ENCODE measurements at places on chromosomes 3 and 15.

- DNase-seq, result no peak
These were observed 9.4 kb downstream of the TERC start for GRCh38 chr3:169755488-169755887.

DNA sequence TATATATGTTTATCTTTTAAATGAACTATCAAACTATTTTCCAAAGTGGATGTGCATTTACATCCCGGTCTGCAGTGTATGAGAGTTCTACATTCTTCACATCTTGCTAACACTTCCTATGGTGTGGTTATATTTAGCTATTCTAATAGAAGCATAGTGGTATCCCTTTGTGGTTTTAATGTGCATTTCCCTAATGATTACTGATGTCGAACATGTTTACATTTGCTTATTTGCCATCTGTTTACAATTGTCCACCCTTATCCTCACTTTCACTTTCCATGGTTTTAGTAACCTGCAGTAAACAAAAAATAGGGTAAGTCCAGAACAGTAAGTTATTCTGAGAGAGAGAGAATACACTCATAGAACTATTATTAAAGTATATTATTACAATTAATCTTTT, 360.5 kb upstream of the NAALADL2 start:
- no peak for DNase-seq

- DNase-seq, result no peak
These were observed 2.5 kb downstream of the SEMA3B start for GRCh38 chr3:50271314-50271936.

- DNase-seq, result no peak
These were observed 1090.2 kb downstream of the FHIT start for GRCh38 chr3:60160822-60161748.

DNA sequence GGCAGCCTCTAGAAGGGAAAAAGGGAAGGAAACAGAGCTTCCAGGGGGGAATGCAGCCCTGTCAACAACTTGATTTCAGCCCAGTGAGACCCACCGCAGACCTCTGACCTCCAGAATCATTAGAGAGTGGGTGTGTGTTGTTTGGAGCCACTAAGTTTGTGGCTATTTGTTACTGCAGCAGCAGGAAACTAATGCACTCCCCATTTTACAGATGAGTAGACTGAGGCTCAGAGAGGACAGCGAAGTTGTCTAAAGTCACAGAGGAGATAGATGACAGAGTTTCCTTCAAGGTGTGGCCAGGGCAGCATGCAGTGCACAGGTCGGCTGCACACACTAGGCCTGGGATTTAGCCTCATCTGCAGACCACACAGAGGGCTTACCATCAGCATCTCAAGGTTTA, 81.8 kb upstream of the ALDH1L1 start:
- DNase-seq, result no peak

GRCh38 chr15:80060356-80061006, 1.0 kb downstream of the ZFAND6 start:
- DNase-seq, result no peak

GRCh38 chr3:183266454-183266853, 13.4 kb downstream of the B3GNT5 start:
- no peak for DNase-seq

DNA sequence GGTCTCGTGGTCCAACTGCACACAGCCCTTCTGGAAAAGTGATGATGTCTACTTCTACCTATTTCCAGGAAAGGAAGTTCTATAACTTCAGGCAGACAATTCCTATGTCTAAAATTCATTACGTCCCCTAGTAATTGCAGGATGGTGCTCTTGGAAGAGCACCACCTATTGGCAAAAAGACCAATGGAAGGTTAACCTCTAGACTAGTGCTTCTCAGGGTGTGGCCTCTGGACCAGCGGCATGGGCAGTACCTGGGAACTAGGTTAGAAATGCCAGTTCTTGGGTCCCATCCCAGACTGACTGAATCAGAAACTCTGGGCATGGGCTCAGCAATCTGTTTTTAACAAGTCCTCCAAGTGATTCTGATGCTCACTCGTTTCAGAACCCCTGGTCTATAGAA, 258.3 kb upstream of the ICE2 start:
- DNase-seq, result no peak

GRCh38 chr15:31468911-31469785, 142.5 kb downstream of the KLF13 start:
- no peak for DNase-seq

- no peak for DNase-seq
These were observed 77.2 kb downstream of the GREM1 start for GRCh38 chr15:32794973-32795372.

GRCh38 chr15:53670701-53671100, 88.8 kb downstream of the WDR72 start:
- DNase-seq, result no peak

DNA sequence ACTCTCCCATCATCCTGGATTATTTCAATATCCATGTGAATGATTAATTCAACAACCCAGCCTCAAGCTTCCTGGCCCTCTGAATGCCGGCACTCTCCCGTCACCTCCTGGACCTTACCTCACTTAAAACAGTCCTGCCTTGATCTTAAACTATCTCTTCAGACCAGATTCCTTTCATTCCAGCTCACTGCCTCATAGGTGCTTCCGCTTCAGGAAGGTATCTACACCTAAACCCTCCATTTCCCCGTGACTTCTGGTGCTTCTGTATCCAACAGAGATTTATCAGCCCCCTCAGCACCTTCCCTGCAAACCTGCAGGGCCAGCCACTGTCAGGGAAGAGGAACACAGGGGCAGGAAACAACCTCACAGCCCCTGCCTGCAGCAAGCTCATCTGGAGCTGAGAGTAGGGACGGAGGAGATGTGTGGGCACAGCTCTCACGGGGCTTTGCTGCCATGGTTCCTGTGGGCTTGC, 98.9 kb upstream of the TJP1 start:
- no peak for DNase-seq

DNA sequence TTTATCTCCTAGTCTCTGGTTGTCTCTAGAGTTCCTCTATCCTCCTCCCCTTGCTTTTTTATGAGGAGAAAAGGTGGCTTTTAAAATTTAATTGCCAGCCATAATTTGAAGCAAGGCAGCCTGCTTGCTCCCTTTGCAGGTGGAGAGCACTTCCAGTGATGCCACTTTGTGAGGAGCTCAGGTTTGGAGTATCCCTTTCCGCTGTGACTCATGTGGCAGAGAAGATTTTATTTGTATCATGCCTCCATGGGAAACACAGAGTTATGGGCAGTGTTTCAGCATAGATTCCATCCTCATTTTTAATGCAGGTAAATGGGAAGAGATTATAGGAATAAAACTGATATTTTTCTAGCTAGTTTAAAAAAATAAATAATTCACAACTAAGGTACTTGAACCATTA, 7.0 kb downstream of the PPM1L start:
- no peak for DNase-seq

GRCh38 chr3:58383476-58383875, 50.2 kb downstream of the PDHB start:
- DNase-seq, result no peak

GRCh38 chr3:31124373-31124772, 229.9 kb upstream of the GADL1 start:
- no peak for DNase-seq

- no peak for DNase-seq
These were observed 75.4 kb downstream of the ADCY5 start for GRCh38 chr3:123373474-123373987.

DNA sequence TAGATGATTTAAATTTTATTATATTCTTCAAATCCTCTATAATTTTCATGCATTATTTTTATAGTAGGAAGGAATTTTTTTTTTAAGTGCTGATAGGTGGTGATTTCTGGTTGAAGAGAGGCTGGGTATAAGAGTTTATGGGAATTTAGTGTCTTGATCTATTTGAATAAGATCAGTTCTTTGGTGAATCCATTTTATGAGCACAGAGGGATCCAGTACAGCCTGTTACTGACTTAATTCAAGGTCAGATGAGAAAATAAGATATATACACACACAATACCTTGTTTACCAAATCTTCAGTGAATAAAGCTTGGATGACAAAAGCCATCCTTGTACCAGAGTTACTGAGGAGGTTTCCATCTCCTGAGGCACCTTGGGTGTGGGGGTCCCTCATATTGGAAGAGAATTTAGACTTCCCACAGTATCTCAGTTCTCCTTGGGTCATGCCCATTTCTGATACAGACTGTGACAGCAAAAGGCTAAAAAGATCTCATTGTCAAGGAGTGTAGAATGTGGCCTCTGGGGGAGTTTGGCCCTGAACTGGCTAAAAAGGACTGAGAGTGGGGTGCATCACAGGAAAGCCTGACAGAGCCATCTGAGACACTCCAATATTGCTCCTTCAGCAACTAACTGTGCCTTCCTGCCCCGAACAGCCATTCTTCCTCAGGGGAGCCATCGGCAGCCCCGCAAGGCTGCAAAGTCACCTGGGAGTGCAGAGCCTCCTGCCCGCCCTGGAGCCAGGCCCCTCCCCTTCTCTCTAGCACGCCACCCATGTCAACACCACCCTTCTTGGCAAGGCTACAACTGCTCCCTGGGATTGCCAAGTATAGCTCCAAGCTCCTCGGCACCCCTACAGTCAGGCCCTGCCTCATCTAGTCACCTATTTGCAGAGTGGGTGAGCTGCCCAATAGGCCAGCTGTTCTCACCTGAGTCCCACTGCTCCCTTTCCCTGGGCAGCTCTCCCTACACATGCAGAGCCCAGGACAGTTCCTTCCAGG, 43.1 kb upstream of the HACD2 start:
- DNase-seq, result no peak

- no peak for DNase-seq
These were observed 84.9 kb downstream of the EPHB1 start for GRCh38 chr3:134879990-134880389.

GRCh38 chr3:112781599-112781998, 65.1 kb downstream of the CD200R1L start:
- no peak for DNase-seq
